Activated T-helper 1 cell treated with anti-CD3 and anti-CD28 coated beads, Interleukin-2, amount 50 U/mL, for 16 hours (primary cell): ENCODE measurements at places on chromosomes 4 and X.

- DNase-seq = no peak
These were observed 69.3 kb downstream of the TSC22D3 start for GRCh38 chrX:107706309-107706708.

DNA sequence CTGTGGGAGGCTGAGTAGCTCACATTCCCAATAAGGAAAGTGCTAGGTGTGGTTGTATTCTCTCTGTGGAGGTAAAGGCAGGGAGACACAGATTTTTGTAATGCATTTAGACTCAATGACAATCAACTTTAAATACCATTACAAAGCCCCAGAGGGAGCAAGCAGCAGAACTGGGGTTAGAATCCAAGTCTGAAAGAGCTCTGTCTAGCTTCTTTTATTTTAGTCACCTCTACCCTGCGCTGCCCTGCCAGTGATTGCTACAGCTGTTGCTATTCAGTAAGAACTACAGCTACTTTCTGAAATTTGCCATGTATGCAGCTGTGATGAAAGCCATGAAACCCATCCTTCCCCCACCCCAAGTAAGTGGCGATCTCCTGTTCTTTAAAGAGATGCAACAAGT lies 22.5 kb downstream of the SLC39A8 start:
- no peak for DNase-seq

- no peak for DNase-seq
These were observed 21.8 kb upstream of the JADE1 start for GRCh38 chr4:128787509-128788311.

- no peak for DNase-seq
These were observed 362.2 kb upstream of the POU3F4 start for GRCh38 chrX:83145876-83146275.

DNA sequence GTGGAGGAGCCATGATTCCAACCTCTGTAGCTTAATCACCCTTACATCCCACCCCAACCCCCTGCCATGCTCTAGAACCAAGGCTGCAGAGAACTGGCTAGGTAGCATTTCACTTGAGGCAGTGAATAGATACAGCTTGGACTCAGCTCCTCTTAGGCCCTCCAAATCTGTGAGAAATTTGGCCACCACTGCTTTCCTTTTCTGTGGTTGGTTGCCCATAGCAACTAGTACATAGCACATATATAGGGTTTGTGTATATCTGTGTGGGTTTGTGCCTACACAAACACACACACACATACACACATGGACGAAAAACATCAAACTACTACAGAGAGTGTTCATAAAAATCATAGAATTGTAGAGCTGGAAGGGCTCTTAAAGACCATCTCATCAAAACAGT lies 52.0 kb upstream of the CCDC160 start:
- DNase-seq = no peak

- no peak for DNase-seq
These were observed 12.1 kb upstream of the PLAC1 start for GRCh38 chrX:134670134-134670924.

DNA sequence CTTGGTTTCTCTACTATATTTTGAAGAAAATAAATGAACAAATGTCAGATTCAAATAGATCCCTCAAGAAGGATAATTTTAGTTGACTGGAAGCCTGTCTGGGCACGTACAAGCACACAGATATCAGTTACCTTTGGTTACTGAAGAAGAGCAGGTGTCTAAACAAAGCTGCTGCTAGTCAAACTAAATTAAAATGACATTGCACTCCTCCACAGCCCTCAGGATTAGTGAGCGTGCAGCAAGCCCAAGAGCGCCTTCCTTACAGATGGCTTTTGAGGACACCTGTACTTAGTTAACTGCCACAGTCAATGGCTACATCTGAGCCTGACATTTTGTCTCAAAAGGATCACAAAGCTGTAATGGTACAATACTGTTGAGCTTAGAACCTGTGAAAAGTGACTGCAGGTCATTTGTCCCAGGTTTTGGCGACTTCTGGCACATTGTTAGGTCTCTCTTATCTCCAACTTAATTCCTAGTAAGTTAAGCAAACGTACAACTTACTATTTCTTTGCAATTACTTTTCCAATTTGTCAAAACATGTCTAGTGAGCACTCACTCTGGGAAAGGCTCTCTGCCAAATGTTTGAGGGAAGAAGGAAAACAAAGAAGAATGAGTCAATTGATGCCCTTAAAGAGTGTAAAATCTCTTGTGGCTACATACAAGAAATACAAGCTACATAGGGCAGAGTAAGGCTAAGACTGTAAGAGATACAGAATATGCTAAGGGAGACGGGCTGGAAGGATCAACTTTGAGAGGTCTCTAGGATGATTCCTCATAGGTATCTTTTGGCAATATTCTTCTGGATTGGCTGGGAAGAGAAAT lies 25.6 kb upstream of the DAPP1 start:
- DNase-seq = no peak
